GM10248 (cell line): ENCODE measurements at places on chromosomes 2 and 18.

GRCh38 chr18:55163550-55163949, 204.3 kb upstream of the CCDC68 start:
- no peak for DNase-seq

DNA sequence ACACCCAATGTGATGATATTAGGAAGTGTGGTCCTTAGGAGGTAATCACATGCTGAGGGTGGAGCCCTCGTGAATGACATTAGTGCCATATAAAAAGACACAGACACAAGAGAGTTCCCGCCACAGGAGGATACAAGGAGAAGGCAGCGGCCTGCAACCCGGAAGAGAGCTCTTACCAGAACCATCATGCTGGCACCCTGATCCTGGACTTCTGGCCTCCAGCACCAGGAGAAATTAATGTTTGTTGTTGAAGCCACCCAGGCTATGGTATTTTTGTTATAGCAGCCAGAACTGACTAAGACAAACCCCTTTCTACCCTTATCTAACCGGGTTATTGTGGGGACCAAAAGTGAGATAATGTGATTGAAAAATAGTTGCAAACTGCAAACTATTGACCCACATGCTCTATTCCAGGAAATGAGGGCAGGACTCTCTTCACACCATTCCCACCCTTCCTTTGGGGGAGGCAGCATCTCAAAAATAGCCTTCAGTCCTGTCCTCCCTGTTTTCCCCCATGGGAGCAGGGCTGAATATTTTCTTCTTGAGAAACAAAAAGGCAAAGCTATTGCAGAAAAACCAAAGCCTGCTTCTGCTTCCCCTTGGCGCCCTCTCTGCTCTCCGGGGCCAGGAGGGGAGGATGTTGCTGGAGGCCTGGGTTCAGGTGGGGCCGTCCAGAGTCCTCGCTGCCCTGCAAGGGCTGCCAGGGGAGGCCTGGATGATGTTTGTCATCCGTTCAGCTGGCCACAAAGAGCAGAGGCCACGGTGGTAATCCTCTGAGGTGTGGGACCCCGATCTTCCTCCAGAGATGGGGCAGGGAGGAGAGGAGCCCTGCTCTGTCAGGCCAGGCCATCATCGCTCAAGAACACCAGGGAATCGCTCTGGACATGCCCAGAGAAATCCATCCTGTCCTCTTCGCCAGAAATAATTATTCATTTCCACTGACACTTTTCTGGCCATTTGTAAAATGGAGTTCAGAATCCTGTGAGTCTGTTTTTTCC, 73.8 kb upstream of the HAAO start:
- no peak for DNase-seq

GRCh38 chr2:96524482-96525210, 11.9 kb upstream of the ARID5A start:
- no peak for DNase-seq

DNA sequence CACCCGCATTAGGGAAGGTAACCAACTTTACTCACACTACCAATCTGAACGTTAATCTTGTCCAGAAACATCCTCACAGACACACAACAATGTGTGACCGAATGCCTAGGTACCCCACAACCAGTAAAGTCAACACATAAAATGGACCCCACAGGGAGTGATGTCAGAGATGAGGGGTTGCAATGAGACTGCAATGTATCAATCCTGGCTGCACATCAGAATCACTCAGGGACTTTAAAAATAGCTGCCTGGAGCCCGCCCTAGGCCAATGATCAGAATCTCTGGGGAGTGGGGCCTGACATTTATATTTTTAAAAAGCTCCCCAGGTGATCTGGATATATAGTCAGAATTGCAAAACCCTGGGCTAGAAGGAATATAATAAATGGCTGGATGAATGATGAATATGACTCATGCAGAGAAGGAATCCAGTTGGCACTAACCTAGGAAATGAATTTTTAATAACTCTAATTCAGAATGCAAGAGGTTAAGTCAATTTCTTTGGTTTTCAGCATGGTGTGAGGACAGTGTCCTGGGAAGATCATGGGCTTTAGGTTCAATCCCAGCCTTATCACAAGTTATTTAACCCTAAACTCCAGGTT, 92.8 kb downstream of the COLEC12 start:
- DNase-seq = no peak

DNA sequence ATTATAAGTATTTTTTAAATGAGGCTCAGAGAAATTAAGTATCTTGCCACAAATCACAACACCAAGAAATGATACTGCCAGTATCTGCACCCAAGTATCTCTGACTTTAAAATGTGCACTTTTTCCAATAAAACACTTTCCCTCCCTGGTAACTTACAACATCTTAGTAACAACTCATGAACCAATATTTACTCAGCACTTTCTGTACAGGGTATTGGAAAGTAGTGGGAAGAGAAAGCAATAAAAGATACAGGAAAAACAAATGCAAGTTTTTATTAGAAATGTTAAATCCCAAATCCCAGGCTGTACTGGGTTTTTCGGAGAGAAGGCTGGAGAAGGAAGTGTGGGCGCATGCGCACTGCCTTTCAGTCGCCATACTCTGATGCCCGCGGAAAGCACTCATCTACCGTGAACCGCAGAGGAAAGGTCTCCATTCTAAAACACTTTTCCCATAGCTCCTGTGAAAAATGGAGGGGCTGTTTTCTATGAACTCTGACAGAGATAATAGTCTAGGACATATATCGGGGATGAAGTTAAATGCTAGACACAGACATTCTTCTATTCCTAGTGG, 52.1 kb downstream of the L3MBTL4 start:
- DNase-seq = no peak

DNA sequence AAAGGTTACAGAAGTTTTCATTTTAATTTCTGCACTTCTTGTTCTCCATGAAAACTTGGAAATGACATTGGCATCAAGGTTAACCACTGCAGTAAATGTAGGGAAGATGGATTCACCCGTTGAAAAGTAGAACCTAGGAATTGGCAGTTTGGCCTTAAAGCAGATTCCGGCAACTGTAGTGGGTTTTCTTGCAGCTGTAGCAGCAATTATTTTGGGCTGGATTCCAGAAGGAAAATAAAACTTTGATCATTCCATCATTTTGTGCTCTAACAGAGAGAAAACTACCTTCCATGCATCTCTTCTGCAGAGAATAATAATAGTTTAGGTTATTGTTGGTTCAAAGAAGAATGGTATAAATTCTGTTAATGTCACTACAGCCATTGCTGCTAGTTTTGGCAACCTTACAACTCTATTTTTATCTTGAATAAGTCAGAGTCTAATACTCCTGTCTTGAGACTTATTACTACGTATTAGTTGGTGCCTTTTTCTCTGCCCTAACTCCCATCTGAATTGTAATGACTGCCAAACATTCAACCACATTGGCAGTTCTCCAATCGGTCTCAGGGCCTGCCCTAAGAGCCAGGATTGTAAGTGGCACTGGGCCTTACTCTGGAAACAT, 178.1 kb upstream of the PIEZO2 start:
- DNase-seq = no peak

DNA sequence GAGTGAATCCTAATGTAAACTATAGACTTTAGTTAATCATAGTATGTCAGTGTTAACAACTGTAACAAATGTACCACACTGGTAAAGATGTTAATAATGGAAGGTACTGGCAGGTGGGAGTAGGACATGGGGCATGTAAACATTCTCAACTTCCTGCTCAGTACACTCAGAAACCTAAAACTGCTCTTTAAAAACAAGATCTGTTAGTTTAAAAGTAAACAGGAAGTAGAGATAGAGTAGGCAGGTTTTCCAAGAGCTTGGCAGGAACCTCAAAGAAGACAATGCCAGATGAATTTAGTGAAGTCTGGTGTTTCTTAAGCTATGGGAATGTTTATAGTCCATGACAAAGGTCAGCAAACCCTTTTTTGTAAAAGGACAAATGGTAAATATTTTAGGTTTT, 46.6 kb downstream of the CCDC138 start:
- no peak for DNase-seq

DNA sequence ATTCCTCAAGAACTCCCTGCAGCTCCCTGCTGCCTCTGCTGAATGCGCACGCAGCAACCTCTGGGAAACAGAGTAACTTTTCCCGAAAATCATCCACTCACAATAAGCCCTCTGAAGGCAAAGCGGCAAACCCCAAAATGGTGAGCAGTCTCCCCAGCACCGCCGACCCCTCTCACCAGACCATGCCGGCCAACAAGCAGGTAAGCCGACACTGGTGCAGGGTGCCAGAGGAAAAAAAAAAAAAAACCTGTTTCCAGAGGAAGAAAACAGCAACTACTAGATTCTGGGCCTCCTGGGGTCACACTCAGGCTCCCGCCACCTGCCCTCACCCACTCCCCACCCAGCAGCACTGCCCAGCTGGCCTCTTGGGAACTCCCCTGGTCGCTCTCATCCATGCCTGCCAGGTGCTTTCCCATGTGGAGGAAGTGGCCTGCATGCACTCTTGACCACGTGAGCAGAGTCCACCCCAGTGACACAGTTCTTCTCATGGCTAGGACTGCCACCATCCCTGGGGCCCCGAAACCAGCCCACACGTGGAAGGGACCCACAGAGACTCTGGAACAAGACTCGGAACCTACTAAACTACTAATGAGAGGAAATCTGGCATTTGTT, 36.9 kb downstream of the KCTD18 start:
- no peak for DNase-seq

GRCh38 chr2:105865222-105865913, 120.7 kb downstream of the NCK2 start:
- no peak for DNase-seq
